Frontal cortex (tissue), 4 donors: ENCODE measurements at places on chromosomes 5 and 9. TPM values are rescaled to one million over a fixed set of nuclear protein-coding genes. Genes with fewer than 3 reads are reported as not detected.

The SLCO4C1 gene
- total RNA-seq = 0.82 TPM

The FRRS1L gene
- total RNA-seq = 66.9 TPM

The ARL14EPL gene
- total RNA-seq = not detected

The SPINK13 gene
- total RNA-seq = not detected

The C5orf58 gene
- not detected for total RNA-seq

The TNFSF15 gene
- under 0.01 TPM for total RNA-seq

The TYRP1 gene
- total RNA-seq = 2.4 TPM

The CENPK gene
- total RNA-seq = 8.6 TPM

The PCDHGB7 gene
- total RNA-seq = 10.6 TPM

The DOCK8 gene
- total RNA-seq = 2.4 TPM

The TMEM232 gene
- total RNA-seq = 25.7 TPM

The KIF3A gene
- 95.8 TPM for total RNA-seq

The SPATA31A7 gene
- total RNA-seq = not detected

The RAB24 gene
- 14.3 TPM for total RNA-seq

The AHRR gene
- total RNA-seq = 1.2 TPM

The INSL6 gene
- not detected for total RNA-seq

The CD74 gene
- total RNA-seq = 3.3 TPM

The ANKS6 gene
- 2.4 TPM for total RNA-seq

The HAND1 gene
- not detected for total RNA-seq

The SLC31A2 gene
- 6.9 TPM for total RNA-seq

The ENTREP1 gene
- 0.82 TPM for total RNA-seq

The SPINK7 gene
- total RNA-seq = not detected

The GABRP gene
- not detected for total RNA-seq

The FIBCD1 gene
- total RNA-seq = 0.82 TPM

The MARCHF11 gene
- 3.7 TPM for total RNA-seq

The LCN2 gene
- not detected for total RNA-seq

The ENDOG gene
- 21.6 TPM for total RNA-seq

The QRFP gene
- total RNA-seq = under 0.01 TPM

The PCDHB10 gene
- total RNA-seq = 13.9 TPM

The BRD8 gene
- 41.2 TPM for total RNA-seq

The FNIP1 gene
- 54.2 TPM for total RNA-seq
